NCI-H446 treated with DMSO at 0.1 percent for 48 hours (cell line): ENCODE measurements at places on chromosomes 5 and 9.

GRCh38 chr9:91572811-91573210 lies 149.2 kb upstream of the NFIL3 start:
- DNase-seq, result no peak

DNA sequence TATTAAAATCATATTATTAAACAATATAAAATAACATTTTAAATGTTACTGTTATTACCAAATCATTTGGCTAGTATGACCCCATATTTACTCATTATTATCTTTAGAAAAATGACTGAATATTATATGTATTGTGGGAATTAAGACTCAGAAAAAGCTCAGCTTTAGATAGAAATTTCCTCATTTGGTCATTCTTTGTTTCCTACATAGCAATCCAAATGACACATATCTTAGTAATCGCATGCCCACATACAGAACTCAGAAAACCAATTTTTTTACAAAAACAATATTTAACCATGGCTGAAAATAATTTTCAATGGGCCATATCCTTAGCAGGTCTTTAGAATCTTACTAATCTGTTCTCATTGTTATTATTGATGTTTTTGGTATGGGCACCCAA lies 53.8 kb upstream of the TSLP start:
- DNase-seq, result no peak

DNA sequence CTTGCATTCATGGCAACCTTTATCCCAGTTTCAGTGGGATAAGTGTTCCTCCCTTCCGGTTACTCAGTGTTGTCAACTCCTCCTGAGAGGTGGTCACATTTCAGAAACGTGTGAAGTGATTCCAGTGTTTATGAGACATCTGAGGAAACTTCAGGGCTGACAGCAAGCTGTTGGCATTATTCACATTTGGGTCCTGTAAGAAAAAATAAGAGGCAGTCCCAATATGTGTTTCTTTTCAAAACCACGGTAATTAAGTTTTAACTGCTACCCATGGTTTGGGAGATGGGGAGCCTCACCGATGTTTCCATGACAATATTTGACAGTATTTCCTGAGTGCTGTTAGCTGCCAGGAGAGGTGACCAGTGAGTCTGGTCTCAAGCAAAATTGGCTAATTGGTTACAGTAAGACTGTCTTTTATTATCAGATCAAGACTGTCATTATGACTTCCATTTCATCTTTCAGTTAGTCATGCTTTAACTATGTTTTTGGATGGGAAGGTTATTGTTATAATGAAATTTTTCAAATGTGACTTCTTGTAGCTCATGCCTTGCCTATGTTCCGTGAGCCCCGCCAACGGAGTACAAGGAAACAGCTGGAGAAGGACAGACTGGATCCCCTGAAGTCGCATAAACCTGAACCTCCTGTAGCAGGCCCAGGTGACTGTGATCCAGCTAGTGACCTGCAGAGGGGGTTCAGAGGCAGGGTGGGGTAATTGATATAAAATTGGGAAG lies 115.3 kb downstream of the GDNF start:
- no peak for DNase-seq

GRCh38 chr9:6567140-6567591 lies 78.4 kb downstream of the GLDC start:
- DNase-seq, result no peak

- DNase-seq, result no peak
Measured at GRCh38 chr9:118318770-118319431, 614.7 kb downstream of the TLR4 start.

- DNase-seq, result peak; percentile 66
Measured at GRCh38 chr5:113274836-113275414, 159.9 kb downstream of the TSSK1B start.

DNA sequence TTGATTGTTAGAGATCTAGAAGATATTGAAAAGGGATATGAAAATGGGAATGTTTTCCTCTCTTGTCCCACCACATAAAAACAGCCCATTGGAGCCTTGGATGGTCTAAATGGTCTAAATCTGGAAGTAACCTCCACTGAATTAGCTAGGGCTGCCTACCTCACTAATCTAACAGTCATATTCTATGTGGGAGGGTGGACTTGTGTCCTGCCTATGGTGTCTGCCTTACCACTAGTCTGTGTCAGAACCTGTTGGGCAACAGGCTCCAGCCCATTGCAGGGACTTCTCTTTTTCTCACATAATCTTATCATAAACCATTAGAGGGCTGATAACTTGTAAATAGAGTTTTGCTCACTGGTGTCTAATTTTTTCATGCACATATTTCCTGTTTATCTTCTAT lies 548.8 kb upstream of the CDH18 start:
- DNase-seq, result no peak

- no peak for DNase-seq
Measured at GRCh38 chr9:36592801-36593583, 20.3 kb downstream of the MELK start.

GRCh38 chr9:87725356-87725899 lies 491 bp upstream of the CTSL start:
- no peak for DNase-seq

- DNase-seq, result peak; percentile 54
Measured at GRCh38 chr5:18959535-18959934, 1028.5 kb downstream of the CDH18 start.

GRCh38 chr9:129489838-129490582 lies 130.9 kb downstream of the C9orf50 start:
- no peak for DNase-seq
